ENCODE measurements at places on chromosomes 4 and X.

DNA sequence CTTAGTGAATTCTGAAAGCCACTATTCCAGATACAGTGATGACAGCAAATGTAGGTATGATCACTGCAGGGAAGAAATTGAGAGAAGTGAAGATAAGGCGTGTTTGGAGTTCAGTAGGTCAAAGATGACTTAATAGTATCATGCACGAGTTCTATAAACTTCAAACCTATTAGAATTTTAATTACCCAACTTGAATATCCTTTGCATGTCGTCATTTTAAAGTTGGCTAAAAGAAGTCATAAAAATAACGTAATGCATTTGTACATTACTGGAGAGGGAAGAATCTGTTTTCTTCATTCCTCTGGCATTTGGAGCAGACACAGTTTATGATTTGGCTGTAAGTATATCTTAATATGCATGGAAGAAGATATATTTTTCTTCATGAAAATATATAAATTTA is 68.6 kb upstream of the MXRA5 start:
- no peak for DNase-seq

GRCh38 chrX:40960041-40960440 is 125.2 kb upstream of the USP9X start:
- DNase-seq: no peak

GRCh38 chr4:62676962-62677361 is 1476.8 kb downstream of the ADGRL3 start:
- DNase-seq: no peak

DNA sequence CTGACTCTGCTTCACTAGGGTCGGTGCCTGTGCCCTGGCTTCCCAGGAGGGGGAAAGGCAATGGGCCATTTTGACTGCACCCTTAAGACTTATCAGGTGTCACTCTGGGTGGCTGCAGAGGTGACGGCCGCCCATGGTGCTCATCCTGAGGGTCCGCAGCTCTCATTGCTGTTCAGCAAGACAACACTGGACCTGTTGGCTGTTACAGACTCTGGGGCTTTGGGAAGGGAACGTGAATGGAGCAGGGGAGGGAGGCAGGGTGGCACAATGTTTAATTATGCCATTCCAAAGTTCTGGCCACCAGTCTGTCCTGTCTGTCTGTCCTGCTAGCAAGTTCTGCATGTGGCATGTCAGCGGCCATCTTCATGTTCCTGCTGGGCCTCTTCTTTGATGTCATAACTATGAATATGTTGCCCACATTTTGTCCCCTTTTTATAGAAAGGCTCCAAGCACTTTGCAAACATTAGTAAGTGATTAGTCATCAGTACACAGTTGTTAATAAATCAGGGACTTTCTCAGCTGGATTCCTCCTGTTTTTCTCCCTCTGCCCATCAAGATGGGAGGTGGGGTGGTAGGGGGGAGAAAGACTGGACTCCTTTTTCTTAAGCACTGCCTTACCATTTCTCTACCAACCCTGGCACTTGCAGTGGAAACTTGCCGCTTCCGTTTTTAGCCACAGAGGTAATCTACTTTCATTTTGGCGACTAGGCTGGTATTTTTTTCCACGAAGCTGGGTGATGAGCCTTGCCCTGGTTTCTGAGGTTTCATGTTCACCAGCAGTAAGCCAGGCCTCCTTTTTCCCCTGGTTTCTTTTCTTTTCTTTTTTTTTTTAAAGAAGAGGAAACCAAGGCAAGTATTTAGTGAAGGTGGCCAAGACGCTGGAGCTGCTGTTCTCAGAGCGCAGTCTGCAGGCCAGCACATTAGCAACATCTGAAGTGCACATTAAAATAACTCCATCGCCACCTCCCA is 88.6 kb upstream of the TRIM2 start:
- peak; percentile 25 for DNase-seq

- no peak for DNase-seq
These were observed 916 bp upstream of the POU4F2 start for GRCh38 chr4:146637621-146638332.

DNA sequence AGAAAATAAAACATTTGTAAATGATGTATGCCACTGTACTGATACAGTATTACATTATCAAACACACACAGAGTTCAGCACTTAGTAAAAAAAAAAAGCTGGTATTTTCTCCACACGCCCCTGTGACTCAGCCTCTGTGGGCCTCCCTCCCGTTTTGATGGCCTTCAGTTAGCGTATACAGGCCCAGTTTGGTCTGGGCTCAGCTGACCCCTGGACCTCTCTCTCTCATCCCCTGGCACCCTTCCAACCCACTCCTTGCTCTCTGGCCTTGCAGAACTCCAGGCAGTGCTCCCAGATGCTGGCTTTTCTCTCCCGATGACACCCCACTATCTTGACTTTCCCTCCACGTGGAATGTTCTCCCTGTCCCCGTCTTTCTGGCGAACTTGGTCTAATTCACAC is 89.0 kb upstream of the LIMCH1 start:
- DNase-seq: no peak

DNA sequence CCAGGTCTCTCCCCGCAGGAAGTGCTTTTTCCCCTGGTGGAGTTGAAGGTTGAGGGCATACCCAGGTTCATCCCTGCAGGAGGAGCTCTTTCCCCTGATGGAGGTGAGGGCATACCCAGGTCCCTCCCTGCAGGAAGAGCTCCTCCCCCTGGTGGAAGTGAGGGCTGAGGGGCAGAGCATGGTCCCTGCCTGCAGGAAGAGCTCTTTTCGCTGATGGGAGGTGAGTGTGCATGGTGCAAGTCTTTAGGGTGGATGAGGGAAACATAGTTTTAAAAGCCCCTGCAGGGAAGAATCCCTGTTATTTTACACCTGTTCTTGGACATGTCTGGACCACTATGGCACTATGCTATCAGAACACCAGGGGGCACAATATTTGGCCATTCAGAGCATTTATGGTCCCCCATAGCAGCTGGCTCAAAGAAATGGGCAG is 43.7 kb upstream of the PUDP start:
- no peak for DNase-seq
